SW480 (cell line): ENCODE measurements at places on chromosomes 13 and 19.

DNA sequence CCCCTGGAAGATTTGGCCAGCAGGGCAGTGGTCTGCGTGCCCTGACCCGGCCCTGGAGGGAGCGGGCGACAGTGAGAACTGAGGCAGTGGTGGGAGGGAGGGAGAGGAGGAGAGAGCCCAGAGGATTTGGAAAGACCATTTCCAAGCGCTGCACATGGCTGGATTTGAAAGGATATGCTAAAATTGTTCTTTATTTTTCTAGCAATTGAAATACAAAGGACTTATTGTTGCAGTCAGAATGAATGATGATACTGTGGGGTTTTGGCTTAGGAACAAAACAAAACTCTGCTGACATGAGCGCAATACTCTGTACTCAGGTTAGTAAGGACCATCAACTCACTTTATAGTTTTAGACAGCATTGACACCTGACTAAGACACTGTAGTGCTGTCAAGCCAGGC lies 69.5 kb downstream of the TNFRSF19 start:
- no peak for DNase-seq

- no peak for DNase-seq
These were observed 1.0 kb upstream of the REX1BD start for GRCh38 chr19:18587561-18587960.

DNA sequence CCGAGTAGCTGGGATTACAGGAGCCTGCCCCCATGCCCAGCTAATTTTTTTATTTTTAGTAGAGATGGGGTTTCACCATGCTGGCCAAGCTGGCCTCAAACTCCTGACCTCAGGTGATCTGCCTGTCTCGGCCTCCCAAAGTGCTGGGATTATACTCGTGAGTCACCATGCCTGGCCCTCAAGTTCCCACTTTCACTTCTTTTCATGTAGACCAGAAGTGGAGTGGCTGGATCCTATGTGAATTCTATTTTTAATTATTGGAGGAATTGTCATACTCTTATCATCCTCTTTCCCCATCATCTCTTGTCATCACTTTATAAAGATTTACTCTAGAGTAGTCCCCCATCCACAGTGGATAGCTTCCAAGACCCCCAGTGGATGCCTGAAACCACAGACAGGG lies 12.8 kb upstream of the SIGLEC10 start:
- DNase-seq = no peak

GRCh38 chr13:39329182-39329639 lies 273.8 kb downstream of the LHFPL6 start:
- no peak for DNase-seq

GRCh38 chr13:59738921-59739320 lies 424.8 kb downstream of the DIAPH3 start:
- DNase-seq = no peak

GRCh38 chr13:97280478-97280877 lies 58.3 kb downstream of the MBNL2 start:
- no peak for DNase-seq

GRCh38 chr13:52449331-52450011 lies 963 bp downstream of the VPS36 start:
- DNase-seq = peak; percentile 22

DNA sequence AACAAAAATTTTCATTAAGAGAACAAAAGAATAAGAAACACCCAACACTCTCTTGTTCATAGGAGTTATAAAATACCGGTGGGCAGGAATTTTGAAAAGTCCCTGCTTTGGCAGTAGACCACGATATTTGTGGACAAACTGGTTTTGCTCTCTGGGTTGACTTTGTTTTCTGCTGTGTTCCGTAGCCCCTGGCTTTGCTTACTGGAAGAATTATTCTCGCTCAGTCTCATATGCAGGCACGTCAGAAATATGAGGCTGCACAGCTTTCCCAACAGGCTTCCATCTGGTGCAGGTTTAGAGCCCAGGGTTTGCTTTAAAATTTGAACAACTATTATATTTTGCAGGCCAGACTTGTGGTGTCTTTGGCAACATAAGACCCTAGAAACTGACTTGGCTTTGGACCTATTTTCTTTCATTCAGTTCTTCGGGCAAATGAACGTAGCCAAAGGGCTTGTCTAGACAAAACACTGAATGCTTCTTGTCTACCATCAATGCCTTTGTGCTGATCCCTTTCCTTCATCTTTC lies 2012.6 kb downstream of the PCDH9 start:
- no peak for DNase-seq

GRCh38 chr19:3986260-3987041 lies 1.2 kb upstream of the EEF2 start:
- peak; percentile 72 for DNase-seq

DNA sequence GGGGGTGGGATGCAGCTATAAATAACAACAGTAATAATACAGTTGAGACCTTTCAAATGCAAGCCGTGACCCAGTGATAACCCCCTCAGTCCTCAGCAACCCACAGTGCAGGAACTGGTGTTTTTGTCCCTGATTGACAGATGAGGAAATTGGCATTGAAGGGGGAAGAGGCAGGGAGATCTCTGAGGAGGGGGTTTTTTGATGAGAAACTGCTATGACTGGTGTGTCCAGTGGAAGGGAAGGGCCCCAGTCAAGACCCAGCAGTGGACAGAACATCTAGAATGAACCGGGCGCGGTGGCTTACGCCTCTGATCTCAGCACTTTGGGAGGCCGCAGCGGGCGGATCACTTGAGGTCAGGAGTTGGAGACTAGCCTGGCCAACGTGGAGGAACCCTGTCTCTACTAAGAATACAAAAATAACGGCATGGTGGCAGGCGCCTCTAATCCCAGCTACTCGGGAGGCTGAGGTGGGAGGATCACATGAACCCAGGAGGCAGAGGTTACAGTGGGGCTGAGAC lies 1.9 kb downstream of the MAP1S start:
- no peak for DNase-seq

GRCh38 chr19:51227326-51227725 lies 2.4 kb downstream of the CD33 start:
- DNase-seq = no peak

DNA sequence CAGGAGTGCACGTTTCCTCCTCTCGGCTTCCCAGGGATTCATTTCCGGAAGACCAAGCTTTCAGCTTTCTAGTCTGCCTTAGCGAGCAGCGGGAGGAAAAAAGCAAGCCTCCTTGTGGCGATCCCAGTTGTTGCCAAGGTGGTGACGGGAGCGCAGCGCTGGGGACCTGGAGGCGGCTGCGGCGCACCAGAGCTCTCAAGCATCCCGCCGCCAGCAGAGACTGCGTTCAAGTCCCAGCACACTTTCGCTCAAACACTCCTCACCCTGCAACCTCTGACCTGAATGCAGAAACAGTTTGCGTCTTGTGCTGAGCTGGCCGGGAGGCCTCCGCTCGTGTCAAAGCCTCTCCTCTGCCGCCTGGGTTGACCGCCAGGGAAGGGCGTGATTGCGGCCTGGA lies 4.9 kb downstream of the GSX1 start:
- peak; percentile 38 for DNase-seq

DNA sequence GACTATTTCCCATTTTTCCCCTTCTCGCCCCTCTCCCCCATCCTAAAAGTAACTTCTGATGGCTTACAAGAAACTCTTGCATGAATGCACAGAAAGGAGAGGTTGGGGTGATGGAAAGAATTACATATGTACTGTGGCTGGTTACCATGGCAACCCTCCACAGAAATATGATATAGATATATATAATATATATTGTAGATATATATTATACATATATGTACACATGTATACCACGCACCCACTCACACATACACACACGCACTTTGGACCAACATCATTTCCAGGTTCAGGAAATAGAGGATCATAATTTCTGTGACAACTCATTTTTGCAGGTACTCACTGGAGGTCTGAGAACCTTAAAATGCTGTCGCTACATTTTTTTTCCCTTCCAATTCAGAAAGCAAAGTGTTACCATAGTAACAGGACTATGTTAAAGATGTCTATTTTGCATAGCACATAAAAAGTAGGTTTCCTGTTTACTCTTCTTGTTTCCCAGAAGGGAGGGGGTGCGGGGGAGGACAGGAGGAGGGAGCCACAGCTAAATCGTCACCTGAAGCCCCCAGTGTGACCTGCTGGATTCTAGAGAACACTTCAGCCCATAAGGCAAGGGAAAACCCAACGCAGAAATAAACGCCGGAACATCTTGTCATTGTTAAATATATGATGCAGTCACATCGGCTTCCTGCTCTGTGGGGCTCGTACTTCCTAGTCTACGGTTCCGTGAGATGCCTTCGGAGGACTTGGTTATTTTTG lies 44.7 kb downstream of the EFNB2 start:
- DNase-seq = no peak

DNA sequence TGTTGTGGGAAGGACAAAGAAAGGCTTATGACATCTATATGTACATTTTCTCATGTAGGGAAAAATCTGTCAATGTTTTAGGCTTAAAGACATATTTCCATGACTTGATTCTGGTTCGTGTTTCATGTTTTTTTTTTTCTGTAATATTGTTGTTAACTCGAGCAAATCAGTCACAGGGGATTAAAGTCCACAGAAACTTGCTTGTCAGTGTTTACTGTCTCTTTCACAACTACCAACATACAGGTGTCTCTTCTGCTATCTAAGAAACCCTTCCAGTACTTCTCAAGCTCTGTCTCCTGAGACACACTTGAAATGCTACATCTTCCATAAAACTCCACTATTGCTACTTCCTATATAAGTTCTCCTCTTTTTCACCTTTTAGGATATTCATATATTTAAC lies 130.9 kb upstream of the SLITRK6 start:
- no peak for DNase-seq

DNA sequence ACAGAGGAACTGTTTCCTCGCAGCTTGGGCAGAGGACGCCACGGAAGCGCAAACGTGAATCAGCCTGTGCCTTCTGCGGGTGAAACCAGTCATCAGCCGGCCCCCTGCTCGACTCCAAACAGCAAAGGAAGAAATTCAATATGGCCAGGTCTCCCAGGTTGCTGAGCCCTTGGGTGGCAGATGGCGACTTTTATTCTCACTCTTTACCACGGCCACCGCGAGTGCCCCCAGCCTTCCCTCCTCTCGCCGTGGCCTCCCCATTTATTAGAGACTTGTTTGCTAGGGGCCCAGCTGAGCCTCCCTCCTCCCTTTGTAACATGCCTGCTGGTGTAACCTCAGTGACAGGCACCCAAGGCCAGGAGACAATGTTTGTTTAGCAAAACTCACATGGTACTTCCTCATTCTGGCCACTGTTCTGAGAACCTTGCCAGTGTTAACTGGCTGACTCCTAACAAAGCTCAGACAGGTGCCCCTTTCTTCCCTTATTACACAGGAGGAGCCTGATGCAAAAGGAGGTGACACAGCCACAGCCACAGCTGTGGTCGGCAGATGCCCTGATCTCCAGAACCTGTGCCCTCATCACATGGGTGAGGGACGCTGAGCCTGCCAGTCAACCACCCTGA lies 5.8 kb downstream of the RAB20 start:
- DNase-seq = no peak

- peak; percentile 68 for DNase-seq
These were observed 1.8 kb downstream of the MBNL2 start for GRCh38 chr13:97223711-97224541.

GRCh38 chr13:31286930-31287329 lies 87.2 kb downstream of the B3GLCT start:
- DNase-seq = no peak

GRCh38 chr13:82634946-82635345 lies 1247.3 kb downstream of the SLITRK1 start:
- DNase-seq = no peak

- no peak for DNase-seq
These were observed 601 bp upstream of the ZNF749 start for GRCh38 chr19:57434386-57435061.

GRCh38 chr13:76982061-76982460 lies 9.8 kb upstream of the CLN5 start:
- DNase-seq = no peak

DNA sequence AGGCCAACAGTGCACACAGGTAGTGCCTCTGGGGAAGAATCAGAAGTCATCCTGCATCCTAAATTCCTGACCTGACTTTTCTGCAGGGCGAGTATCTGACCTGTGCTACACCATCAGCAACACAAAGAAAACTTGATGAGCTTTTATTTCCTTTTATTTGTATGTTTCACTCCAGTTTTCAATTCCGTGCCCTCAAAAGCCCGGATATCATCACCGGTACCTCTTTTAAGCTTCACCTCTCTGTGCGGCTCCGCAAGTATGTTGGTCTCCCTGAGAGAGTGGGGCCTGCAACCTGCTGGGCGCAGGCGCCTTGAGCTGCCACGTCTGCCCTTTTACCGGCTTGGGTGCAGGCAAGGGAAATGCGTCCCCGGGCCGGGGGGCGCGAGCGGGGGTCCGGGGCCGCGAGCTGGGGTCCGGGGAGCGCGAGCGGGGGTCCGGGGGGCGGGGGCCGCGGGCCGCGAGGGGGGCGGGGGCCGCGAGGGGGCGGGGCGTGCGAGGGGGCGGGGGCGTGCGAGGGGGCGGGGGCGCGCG lies 4.3 kb upstream of the DUXA start:
- DNase-seq = no peak

DNA sequence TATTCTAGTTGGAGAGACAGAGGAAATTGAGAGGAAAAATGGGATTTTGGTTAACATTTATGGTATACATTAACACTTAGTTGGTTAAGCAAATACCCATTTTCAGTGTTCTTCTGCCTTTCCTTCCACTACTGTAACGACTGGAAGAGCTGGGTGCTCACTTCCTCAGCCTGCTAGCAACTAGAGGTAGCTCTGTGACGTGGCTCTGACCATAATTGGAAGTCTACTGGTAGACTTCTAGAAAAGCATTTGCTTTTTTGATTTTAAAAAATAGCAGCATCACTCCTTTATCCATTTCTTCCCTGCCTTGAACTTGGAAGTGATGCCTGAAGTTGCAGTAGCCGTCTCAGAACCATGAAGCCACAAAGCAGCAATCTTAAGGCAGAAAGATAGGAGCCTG lies 15.9 kb downstream of the NHLRC3 start:
- DNase-seq = no peak

- DNase-seq = no peak
These were observed 6.0 kb downstream of the RDH8 start for GRCh38 chr19:10019246-10019645.

DNA sequence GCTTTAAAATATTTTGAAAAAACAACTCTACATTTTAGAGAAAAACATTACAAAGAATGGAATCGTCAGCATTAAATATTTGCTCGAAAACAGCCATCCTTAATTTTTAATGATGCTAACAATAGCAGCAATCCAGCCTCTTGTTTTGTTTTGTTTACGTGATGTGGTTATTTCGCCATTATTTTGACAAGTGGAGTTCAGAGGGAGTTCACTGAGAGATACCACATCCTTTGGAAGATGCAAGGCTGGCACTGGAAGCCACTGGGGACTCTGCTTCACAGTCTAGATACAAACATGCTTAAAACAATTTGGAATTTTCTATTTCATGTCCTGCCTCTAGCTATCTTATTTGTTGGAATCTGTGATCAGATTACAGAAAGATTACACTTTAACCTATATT lies 556.3 kb downstream of the PCDH17 start:
- DNase-seq = no peak

GRCh38 chr19:29663861-29664752 lies 1.2 kb upstream of the PLEKHF1 start:
- DNase-seq = no peak
